ENCODE measurements at places on chromosomes 5 and 9. TPM values are rescaled to one million over a fixed set of nuclear protein-coding genes. Genes with fewer than 3 reads are reported as not detected.
A peak's percentile ranks its signal among the peaks of the same experiment; 100 is the strongest.

DNA sequence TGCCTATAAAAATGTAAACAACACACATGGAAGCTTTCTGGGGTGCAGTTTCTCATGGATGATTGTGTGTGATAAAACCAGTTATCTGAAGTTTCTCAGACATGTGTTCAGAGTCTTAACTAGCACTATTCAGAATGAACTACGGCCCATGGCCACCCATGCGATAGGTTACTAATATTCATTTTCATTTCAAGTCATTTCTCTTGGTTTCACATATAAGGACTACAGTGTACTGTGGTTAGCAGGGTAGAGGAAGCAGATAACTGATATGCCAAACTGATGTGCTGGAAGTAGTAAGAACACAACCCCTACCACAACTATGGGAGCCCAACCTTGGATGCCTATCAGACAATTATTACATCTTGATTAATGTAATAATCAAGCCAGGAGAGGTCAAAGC, 372.1 kb downstream of the DTWD2 start:
- no peak for DNase-seq

- DNase-seq: no peak
These were observed 26.2 kb downstream of the IRF1 start for GRCh38 chr5:132464156-132464939.

Gene RNF145
- polyA plus RNA-seq: 98.8 TPM

- no peak for DNase-seq
These were observed 76.6 kb downstream of the MAPKAP1 start for GRCh38 chr9:125630436-125630835.

DNA sequence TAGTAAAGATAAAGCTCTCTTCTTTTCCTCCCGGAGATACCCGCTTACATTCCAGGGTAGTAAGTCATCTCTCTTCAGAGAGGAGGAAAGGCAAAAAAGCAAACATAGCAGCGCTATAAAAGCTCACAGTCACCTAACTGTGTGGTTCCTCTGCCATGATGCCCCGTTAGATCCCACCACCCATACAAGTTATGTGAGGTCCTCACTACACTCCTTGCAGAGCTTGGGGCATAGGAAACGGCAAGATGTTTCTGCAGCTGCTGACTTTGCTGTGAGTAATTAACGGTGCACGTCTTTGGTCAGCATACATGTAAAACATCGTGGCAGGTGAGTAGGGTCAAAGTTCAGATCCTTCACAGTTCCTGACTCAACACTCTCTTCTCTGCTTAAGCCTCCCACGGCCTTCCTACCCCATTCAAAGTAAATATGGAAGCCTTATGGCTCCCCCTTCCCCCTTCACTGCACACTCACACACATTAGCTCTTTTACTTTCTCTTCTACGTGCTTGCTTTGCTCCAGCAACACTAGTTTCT, 218.9 kb downstream of the DIRAS2 start:
- DNase-seq: no peak

GRCh38 chr5:114237766-114238165, 124.1 kb upstream of the KCNN2 start:
- no peak for DNase-seq

- DNase-seq: no peak
These were observed 45.2 kb upstream of the ANKRD31 start for GRCh38 chr5:75281716-75282465.

DNA sequence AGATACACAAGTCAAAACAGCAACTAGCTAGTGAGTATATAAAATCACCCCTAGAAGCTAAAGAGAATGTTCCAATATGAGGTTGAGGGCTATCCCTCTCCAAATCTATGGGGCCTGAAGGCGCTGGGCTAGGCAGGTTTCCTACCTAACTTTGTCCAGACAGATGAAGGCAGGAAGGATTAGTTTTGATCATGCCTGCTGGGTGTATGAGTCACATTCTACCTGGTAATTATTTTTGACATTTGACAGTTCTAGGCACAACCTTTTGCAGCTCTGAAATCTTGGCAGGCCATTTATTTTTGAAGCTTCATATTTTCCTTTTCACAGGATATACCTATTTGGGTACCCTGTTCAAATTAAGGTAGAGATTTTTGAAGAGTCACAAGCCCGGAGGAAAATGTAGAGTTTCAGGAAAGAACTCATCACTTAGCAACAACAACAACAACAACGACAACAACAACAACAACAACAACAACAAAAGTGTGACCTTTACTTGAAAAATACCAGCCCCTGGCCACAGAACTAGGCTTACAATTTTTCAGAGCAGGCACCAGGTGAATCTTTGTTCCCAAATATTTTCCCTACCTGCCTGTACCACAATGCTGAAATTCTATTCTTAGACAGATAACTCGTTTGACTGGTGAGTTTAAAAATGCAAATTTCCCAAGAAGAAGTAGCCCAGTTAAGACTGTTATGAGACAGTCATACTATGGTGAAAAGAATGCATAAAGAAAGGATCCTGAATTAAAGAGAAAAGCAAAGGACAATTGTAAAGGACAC, 175.5 kb upstream of the TUT7 start:
- DNase-seq: no peak

DNA sequence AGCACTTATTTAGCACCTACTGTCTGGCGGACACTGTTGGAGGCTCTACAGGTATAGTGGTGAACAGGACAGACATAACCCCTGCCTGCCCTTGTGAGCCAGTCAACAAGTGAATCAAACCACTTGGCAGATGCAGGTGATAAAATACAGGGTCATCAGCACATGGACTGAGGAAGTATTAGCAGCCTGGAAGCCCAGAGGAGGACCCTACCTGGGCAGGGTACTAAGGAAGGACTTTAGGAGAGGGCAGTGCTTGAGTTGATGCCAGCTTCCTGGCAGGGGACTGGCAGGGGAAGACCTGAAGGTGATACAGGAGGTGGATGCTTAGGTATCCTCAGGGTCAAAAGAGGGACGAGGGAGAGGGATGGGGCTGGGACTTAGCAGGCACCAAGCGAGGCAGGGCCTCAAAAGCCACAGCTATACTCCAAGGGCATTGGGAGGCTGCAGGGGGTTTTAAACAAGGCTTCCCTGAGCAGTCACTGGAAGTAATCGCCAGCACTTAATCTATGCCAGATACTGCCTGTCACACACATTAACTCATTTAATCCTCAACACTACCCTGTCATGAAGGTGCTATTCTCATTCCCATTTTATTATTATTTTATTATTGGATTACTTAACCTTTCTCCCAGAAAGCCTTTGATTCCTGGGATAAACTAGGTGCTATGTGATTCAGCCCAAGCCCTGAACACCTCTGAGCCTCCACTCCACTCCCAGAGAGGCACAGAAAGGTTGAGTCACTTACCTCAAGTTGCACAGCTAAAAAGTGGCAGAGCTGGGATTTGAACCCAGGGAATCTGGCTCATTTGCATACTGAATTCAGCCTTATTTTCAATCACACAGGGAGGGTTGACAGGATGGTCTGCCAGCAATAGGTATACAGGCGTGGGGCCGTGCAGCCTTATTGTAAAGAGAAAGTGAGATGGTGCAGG, 63.8 kb upstream of the ORM1 start:
- DNase-seq: no peak

Gene NIM1K
- 0.62 TPM for polyA plus RNA-seq

DNA sequence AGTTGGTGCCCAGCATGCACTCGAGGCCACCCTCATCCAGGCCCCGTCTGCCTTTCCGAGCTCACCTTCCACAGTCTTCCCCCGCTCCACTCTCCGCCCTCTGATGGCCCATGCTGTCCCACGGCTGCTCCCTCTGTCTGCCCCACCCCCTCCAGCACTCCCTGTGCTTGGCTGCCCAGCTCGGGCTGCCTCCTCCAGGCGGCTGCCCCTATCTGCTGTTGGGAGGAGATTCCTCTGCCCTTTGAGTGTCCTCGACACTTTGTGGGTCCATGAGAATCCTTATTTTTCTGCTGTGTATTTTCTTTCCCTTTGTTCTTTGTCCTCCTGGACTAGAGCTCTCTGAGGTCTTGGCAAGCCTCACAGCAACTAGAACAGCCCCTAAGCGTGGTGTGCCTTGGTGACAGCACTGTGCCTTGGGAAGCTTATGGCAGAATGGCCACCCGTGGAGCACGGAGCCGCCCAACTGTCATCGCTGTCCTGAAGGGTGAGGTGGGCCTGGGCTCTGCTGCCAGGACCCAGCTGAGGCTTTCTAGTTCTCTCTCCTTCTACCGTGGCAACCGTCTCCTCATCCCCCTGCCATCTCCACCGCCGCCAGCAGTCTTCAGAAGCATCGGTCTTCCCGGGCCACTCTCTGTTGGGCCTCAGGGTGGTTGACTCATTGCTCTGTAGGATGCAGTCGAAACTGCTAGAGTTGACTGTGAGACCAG, 5.2 kb downstream of the NTMT1 start:
- DNase-seq: no peak

DNA sequence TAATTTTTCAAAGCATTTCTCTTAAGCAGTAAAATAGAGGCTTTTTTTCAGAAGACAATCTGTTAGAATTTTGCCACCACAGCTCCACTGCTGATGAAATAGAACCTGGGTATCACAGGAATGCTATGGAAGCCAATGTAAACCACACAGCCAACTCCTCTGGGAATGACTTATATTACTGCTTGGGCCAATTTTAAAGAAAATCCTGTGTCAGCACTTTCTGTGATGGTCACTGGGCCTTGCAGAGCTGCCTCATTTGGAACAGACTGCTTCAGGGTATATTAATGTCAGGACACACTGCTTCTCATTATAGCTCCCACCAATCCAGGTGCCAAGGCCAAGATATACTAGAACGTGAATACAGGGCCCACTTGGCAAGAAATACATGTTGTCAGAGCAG, 144.1 kb upstream of the ACTBL2 start:
- DNase-seq: no peak

Gene ADAMTS2
- polyA plus RNA-seq: 10.6 TPM

DNA sequence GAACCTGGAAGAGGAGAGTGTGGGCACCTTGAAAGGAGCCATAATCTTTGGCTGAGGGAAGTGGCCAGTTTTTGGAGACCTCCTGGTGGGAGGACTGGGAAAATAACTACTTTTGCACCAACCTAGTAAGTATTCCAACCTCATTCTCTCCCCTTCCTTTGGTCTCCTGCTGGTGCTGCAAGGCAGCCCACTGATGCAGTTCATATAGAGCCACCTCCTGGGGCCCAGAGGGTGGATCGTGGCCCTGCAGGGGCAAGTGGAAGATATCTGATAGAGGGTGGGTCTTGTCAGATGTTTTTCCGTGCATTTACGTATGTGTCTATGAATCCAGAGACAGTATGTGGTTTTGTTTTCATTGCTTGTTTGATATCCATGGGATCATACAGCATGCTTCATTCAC, 172.8 kb upstream of the PITX1 start:
- DNase-seq: no peak

GRCh38 chr9:136429683-136430491, 9.8 kb downstream of the INPP5E start:
- no peak for DNase-seq

Gene IFNA21
- polyA plus RNA-seq: not detected

DNA sequence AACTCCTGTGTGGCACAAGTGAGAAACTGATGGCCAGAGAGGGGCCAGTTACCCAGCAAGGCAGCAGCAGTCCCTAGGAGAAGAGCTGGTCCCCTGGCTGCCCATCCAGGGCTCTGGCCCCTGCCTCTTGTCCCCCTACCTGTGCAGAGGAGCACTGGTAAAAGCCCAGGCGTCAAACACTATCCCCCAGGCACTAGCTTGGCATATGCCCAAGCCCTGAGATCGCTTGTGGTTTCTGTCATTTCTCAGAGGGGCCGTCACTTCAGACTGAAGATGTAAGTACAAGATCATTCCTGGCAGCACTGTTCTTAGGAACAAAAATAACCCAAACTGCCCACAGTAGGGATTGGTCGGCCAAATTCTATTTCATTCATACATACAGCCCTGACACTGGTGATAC, 53.9 kb downstream of the COL15A1 start:
- no peak for DNase-seq

DNA sequence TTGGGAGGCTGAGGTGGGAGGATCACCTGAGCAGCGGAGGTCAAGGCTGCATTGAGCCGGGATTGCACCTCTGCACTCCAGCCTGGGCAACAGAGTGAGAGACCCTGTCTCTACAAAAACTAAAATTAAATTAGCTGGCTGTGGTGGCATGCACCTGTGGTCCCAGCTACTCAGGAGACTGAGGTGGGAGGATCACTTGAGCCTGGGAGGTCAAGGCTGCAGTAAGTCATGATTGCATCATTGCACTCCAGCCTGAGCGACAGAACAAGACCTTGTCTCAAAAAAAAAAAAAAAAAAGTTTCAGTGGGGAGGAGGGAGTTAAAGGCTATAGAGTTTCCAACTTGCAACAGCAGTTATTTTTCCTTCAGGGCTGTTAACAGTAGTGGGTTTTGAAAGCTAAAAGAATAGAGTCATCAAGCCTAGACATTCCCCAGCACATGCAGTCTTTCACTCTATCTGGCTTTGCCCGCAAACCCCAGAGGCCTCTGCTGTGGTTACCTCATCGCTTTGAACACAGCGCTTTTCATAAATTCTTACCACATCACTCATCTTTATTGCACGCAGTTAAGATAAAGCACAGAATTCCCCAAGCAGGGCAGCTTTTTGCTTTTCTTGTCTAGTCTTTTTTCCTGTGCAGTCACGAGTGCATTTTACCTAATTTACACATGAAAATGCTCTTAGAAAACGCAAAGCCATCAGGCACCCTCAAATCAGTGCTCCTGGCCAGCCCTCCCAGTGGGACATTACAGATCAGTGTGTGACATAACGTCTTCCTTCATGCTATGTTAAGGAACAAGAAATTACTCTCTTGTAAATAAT, 8.7 kb upstream of the SLC2A8 start:
- peak; percentile 77 for DNase-seq

Gene SPINK4
- not detected for polyA plus RNA-seq

- no peak for DNase-seq
These were observed 90.8 kb upstream of the EQTN start for GRCh38 chr9:27387722-27388121.

Gene MARVELD2
- 25.1 TPM for polyA plus RNA-seq

DNA sequence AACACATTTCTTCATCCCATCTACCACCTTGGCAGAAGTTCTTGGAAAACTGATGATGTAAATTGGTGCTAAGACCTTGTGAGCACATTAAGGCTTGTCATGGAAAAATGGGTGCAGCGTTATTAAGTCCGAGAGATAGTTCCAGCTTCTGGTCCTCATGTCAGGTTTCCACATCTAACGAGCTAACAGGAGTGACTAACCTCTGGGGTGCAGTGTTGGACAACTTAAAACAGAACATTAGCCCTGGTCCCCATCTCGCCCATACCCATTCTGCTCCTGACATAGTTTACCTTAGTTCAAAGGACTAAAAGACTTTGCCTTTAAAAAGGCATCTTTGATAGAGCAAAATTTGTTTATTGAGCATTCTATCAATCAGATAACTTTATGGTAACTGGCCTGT, 128.0 kb downstream of the SLC1A3 start:
- DNase-seq: peak; percentile 31

Gene RBM22
- 88.6 TPM for polyA plus RNA-seq

- DNase-seq: no peak
These were observed 3.2 kb downstream of the SH3PXD2B start for GRCh38 chr5:172450861-172451695.

DNA sequence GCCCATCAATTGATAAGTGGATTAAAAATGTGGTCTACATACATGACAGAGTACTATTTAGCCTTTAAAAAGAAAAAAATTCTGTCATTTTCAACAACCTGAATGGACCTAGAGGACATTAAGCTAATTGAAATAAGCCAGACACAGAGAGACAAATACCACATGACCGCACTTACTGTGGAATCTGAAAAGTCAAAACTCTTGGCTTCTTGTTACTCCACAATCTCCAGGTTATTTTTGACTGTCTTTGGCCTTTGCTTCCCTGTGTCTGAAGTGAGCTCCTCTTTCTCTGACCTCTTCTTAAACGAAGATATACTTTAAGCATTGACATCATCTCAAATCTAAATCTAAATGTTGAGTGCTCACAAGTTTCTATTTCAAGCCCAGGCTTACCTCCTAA, 265.5 kb upstream of the ADRA1B start:
- no peak for DNase-seq

GRCh38 chr5:10583663-10584572, 20.0 kb downstream of the ANKRD33B start:
- DNase-seq: no peak

Gene PCDHA11
- 0.05 TPM for polyA plus RNA-seq
